ENCODE measurements at places on chromosomes 1 and 21.

DNA sequence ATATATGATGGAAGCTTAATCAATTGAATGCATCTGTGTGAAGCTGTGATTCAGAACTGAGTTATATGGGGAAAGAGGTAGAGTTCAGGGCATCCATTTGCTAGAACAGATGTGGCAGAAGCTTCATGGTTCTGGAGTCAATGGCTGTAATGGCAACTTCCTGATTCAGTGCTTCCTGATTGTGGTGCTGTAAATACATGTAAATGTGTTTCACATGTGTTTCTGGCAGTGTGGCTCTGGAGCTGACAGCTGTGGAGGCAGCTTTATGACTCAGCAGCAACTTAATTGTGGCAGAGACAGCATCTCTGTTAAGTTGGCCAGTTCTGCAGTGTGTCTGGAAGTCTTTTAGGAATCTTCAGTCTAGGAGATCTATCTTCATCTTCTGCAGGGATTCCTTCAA is 226.6 kb upstream of the ZRANB2 start:
- DNase-seq = no peak

GRCh38 chr1:195185736-195186135 is 1422.5 kb downstream of the KCNT2 start:
- DNase-seq = no peak

DNA sequence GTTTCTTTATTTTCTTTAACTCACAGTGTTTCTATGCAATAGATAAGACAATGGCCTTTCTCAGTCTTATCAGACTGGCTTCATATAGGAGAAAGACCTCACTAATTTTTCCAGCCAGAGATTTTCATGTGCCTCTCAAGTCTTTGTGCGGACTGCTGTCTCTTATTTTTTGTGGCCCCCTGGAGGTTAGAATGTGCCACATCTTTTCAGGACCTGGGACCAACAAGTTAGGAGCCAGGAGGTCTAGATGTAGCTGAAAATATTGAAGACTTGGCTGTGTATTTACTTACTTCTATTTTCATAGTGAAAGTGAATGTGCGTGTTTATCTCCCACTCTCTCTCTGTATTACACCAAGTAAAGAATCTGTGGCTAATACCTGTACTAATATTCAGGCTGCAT is 42.1 kb upstream of the CFHR3 start:
- no peak for DNase-seq

DNA sequence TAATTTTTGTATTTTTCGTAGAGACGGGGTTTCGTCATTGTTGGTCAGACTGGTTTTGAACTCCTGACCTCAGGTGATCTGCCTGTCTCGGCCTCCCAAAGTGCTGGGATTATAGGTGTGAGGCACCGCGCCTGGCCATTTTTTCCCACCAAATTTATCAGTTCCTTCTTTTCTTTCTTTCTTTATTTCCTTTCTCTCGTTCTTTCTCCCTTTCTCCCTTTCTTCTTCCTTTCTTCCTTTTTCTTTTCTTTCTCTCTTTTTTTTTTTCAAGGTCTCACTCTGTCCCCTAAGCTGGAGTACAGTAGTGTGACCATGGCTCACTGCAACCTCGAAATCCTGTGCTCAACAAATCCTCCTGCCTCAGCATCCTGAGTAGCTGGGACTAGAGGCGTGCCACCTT is 26.4 kb downstream of the MFSD2A start:
- DNase-seq = no peak

DNA sequence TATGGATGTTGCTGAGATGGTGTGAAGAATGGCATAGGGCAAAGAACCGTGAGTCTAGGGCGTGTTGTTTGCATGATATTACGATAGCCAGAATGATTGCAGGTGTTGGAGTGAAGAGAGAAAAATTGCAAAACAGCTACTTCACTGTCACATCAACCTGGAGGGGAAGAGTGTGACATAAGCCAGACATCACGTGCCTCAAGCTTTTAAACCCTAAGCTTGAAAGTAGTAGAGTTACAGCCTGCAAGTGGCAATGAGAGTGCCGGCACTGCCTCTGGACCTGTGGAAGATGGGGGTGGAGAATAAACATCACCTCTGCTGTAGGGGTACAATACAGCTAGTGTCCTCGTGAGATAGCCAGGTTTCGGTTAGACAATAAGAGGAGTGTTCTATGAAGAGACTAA is 11.1 kb downstream of the EEIG2 start:
- DNase-seq = no peak

DNA sequence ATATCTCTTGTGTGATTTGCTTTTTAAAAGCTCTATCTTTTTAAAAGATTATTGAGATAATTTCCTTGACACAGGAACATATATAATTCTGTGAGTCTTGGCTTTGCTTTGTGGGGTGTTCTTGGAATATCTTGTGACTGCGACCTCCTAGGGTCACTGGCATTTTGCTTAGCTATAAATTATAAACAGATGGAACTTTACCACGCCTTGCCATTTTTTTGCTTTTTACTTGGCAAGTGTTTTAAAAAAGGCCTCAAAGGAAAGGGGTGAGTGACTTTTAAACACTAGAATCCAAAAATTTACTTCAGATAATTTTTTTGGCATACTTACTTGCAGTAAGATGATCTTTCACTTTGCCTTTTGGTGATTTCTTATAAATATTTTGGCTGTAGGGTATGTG is 43.6 kb downstream of the ALG6 start:
- no peak for DNase-seq

GRCh38 chr1:3501856-3502640 is 47.6 kb downstream of the ARHGEF16 start:
- no peak for DNase-seq

- no peak for DNase-seq
Measured at GRCh38 chr1:246417813-246418564, 89.1 kb downstream of the SMYD3 start.

GRCh38 chr1:24393892-24394291 is 19.7 kb downstream of the STPG1 start:
- DNase-seq = no peak

DNA sequence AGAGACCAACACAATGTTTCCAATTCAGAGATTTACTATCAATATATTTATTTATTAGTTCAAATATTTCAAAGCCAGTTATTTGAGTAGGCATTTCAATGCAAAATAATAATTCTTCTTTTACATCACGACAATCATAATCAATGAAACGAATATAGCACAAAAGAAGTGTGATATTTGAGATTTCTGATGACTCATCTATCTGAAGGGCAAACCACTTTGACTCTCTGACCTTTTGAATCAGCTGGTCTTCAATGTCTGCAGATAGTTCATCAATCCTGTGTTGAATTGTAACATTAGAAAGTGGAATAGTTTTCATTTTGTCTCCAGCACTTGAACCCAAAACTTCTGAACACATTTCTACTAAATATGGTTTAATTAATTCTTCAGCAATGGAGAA is 3.0 kb upstream of the TMEM35B start:
- no peak for DNase-seq

DNA sequence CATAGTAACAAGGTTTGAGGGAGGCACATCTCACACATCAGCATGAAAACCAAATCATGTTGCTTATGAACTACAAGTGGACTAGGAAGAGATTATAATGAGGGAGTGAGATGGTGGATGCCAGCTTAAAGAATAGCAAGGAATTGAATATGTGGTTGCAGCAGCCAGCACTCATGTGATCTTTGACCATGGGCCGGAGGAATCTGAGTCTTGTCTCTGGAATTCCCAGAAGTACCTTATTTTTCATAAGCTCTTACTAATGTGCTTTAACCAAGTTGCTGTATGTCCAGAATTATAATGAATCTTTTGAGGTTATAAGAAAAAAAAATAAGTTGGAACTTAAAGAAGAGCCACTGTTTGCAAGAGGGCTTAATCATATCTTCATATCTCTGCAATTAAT is 97.0 kb downstream of the DISP1 start:
- no peak for DNase-seq

DNA sequence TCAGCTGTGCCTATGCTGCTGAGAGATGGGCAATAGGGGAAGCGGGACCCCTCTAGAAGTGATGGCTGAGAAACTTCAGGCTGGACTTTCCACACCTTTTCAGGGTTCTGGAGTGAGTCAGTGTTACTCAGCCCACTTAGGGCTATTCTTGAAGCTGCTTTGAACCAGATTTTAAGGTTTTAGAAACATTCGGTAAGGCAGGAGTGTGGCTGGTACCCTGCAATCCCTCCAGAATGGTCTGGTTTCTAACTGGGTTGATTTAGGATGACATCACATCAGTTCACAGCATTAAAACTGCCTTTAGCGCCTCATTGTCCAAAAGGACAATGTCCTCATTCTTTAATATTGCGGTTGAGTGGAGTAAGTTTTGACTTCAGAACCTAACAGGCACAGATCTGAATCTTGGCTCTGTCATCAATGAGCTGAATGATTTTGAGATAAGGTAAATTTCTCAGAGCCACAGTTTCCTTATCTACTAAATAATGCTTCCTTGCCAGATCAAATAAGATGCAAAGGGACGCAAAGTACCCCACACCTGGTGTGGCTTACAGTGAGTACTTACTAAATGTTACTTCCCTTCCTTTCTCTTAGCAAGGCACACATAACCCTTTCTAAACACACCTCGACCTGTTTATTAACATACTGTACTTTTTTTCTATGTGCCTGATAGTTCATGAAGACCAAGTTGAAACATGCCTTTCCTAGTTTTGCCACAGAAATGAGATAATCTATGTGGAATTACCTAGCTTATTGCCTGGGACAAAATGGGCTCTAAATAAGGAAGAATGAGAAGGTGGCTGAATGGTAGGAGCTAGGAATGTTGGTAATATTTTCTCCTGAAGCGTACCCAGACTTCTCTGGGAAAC is 209.8 kb downstream of the ROR1 start:
- DNase-seq = no peak
